Stimulated activated CD4-positive, alpha-beta T cell treated with anti-CD3 and anti-CD28 coated beads, TNF-alpha, amount 100 ng/mL, for 1 hour (primary cell): ENCODE measurements at places on chromosomes 3 and 15.

GRCh38 chr3:133124511-133124910 lies 86.3 kb downstream of the TMEM108 start:
- no peak for DNase-seq

GRCh38 chr3:69562020-69562419 lies 176.1 kb upstream of the FRMD4B start:
- no peak for DNase-seq

DNA sequence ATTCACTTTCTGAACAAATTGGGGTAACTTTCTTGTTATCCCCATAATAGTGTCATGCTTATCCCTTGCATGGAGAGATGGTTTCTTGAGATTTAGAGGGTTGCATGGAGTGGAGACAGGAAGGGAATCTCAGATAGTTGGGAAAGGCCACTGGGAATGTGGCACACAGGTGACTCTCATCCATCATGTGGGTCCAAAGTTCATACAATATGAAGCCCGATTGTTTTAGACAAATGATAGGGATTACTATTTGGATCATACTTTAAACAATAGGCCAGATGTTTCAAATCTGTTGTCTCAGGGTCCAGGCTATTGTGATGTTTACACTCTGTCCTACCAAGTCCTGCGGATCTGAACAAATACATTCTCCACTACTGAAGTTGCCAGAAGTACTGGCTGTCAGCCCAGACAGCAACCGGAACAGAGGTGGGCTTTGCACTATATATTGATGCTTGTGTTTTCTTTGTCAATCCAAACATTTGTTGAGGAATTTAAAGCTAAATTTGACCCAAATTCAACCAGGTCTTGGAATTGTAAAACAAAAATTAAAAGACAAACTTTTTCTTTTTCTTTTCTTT lies 39.2 kb upstream of the NMNAT3 start:
- no peak for DNase-seq

- DNase-seq, result no peak
Measured at GRCh38 chr15:91482799-91483198, 370.7 kb upstream of the SLCO3A1 start.

- no peak for DNase-seq
Measured at GRCh38 chr3:165459924-165460835, 264.0 kb upstream of the SLITRK3 start.

DNA sequence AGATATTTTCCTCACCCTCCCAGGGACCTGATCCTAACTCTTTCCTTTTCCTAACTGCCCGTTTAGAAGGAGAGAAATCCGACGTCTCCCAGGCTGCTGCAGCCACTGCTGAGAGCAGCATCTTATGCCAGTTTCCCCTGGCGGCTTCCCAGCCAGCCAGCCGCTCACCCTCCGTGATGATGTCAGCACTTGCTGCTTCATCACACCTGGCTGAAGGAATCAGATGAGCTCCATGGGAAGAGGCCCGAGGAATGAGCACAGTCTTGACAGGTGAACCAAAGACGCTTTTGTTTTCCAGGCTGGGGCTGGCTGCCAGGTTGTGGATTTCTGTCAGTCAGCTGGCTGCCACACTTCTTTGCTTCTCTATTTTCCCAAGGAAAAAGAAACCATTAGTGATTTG lies 445.1 kb upstream of the RBMS3 start:
- no peak for DNase-seq
